ENCODE measurements at places on chromosomes 6 and 20.

DNA sequence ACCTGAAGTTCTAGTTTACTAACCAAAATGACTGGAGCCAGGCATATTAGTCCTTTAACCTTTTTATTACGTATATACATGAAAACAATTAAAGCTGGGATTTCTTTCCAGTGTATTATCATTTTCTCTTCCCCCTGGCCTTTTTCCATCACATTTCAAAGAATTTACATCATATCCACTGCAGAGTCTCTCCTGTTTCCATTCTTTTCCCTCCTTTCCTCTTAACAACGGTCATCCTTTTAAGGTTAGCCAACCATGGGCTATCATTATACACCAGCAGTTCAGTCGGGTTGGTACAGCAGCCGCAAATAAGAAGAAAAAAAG, 104.6 kb downstream of the TFAP2A start:
- DNase-seq, result no peak

GRCh38 chr6:98452685-98453084, 381.7 kb upstream of the POU3F2 start:
- no peak for DNase-seq

DNA sequence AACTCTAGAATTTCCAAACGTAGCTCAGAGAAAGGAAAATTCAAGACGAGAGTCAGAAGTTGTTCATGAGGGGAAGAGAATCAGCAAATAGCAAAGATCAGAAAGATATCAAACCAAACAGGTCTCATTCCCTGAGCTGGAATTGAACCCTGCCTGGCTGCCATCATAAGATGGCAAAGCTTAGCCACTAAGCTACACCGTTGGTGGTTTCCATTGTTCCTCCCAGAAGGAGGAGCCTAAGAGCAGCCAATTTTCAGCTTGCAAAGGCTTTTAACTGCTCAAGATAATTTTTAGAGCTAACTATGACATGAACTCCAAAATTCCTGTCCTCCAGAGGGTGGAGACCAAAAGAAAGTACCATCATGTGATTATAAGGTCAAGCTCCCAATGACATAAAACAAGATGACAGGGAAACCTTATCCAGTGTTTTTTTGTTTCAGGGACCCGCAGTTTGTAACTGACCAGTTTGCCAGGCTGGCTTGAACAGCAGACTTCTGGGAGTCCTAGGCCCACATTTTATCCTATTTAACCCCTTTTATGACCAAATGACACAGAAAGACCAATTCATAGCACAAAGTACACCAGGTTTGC, 55.9 kb downstream of the COL11A2 start:
- no peak for DNase-seq

- DNase-seq, result no peak
Observed at GRCh38 chr6:25404091-25404490, 124.9 kb downstream of the CARMIL1 start.

DNA sequence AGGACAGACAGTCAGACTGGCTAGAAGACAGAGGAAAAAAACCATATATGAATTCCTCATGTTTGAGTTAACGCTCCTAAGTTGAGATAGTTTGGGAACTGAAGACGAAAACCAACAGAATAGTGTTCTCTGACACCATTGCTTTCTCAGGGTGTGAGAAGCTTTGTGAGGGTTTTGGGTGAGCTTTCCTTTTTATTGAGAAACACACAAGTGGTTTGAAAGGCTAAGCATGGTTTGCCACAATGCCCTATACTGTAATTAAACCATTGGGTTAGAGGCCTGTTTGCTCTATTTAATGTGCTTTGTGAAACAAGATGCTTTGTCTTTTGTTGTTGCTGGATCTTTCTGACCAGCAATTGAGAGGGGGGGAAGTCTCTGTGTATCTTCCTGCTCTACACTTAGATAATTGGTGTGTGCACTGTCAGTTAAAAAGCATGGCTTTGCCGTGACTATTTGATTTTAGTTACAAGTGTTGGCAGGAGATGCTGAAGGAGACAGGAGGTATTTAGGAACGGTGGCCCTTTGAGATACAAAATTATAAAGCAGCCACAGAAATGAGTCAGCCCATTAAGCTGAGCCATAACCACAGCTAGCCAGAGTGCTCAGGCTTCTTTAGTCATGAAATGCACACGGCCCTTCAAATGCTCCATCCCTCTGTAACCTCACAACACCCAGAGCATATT, 273.0 kb upstream of the PREP start:
- DNase-seq, result no peak

DNA sequence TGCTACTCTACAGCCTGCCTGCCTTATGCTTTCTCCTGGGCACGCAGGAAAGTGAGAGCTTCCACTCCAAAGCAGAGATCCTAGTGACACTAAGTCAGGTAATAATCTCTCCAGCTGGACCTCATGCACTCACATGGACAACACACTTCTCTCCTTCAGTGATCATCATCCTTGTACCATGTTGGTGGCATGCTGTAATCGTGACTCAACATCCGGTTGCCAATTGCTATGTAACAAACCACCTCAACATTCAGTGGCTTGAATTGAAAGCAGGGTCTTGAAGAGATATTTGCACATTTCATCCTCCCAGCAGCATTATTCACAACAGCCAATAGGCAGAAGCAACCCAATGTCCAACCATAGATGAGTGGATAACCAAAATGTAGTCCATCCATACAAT, 40.3 kb upstream of the PPP1R3G start:
- DNase-seq, result no peak

DNA sequence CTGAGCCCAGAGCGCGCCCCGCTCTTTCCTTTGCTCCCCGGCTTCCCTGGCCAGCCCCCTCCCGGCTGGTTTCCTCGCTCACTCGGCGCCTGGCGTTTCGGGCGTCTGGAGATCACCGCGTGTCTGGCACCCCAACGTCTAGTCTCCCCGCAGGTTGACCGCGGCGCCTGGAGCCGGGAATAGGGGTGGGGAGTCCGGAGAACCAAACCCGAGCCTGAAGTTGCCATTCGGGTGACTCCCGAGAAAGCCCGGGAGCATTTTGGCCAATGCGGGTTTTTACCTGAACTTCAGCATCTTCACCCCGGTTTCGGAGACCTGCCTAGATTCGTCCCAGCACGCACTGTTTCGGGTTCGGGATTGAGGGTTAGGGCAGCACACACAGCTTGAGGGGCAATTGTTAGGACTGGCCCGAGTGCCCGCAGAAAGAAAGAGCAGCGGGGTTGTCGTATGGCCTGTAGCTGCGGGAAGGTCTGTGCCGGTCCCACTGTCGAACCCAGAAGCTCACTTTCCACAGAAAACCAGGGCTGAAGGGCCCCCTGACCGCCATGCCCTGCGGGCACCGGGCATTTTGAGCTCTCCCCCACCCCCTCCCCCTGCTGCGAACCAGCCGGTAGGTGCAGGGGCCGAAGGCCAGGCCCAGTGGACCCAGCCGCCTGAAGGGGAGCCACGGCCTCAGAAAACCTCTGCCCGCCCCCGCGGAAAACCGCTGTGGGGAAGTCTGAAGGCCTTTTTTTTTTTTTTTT, 2.1 kb downstream of the FOXP4 start:
- DNase-seq, result peak; percentile 67

DNA sequence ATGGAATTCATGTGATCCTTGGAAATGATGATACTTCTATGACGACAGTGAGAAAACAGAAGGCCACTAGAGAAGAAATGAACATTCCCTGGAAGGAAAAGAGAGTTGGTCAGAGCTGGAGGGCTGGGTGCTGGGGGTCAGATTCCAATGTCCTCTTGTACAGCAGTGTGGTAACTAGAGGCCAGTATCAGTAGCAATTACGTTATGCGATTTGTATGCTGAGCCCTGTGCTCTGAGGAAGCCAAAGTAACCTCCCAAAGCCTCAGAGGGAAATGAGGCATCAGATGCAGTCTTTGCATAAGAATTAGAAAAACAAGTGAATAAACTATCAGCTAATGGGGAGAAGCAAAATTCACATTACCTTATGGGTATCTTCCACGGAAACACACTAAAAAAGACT, 65.5 kb upstream of the SLC4A11 start:
- no peak for DNase-seq

DNA sequence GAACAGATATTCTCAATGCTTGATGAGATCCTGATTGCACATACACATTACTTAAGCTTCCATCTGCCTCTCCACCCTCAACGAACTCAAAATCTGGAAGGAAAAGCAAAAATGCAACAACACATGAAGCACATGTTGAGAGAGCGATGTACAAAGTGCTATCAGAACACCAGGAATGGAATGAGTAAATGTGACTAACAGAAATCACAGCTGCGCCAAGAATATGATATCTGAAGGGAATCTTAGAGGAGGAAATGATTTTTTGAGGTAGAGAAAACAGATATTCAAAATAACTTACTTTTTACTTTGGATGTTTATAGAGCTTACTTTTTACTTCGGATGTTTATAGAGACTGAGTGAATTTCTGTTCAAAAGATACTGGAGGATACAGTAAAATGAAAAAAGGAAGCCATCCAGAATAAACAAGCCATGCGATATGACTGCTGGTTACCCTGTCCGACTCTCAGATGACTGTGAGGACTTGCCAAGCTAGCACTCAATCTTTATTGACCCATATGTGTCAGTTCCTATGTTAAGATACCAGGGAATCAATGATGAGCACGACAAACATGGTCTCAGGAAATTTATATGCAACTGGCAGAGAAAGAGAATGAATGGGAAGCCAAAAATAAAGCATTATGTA, 102.0 kb downstream of the SMLR1 start:
- DNase-seq, result no peak

GRCh38 chr6:87799651-87800050, 97.6 kb upstream of the AKIRIN2 start:
- no peak for DNase-seq

DNA sequence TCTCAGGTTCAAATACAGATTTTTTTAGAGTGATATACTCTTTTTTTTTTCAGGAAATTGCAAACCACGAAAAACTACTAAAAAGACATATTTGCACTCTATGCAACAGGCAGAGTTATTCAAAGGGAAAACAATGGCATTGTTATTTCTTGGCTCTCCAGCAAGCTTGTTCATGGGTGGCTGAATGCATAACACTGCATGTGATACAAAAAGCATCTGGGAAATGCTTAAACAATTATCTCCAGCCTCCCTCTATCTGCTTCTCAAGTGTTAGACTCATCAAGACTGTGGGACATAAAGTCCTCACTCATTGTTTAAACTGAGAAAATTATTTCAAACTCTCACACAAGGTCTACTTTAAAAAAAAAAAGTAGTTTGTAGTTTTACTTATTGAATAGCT, 7.3 kb upstream of the COL12A1 start:
- no peak for DNase-seq

DNA sequence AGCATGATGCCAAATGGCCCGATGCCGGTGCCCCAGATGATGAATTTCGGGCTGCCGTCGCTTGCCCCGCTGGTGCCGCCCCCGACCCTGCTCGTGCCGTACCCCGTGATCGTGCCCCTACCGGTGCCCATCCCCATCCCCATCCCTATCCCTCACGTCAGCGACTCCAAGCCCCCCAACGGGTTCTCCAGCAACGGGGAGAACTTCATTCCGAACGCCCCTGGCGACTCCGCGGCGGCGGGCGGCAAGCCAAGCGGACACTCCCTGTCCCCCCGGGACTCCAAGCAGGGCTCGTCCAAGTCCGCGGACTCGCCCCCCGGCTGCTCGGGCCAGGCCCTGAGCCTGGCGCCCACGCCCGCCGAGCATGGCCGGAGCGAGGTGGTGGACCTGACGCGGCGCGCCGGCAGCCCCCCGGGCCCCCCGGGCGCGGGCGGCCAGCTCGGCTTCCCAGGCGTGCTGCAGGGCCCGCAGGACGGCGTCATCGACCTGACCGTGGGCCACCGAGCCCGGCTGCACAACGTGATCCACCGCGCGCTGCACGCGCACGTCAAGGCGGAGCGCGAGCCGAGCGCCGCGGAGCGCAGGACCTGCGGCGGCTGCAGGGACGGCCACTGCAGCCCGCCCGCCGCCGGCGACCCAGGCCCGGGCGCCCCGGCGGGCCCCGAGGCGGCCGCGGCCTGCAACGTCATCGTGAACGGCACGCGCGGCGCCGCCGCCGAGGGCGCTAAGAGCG, 144.6 kb downstream of the SOBP start:
- DNase-seq, result peak; percentile 40

GRCh38 chr20:44428174-44429016, 47.3 kb upstream of the TTPAL start:
- no peak for DNase-seq

- DNase-seq, result no peak
Observed at GRCh38 chr6:136191606-136192312, 58.4 kb downstream of the MTFR2 start.

GRCh38 chr6:4172368-4172767, 37.0 kb upstream of the ECI2 start:
- no peak for DNase-seq

DNA sequence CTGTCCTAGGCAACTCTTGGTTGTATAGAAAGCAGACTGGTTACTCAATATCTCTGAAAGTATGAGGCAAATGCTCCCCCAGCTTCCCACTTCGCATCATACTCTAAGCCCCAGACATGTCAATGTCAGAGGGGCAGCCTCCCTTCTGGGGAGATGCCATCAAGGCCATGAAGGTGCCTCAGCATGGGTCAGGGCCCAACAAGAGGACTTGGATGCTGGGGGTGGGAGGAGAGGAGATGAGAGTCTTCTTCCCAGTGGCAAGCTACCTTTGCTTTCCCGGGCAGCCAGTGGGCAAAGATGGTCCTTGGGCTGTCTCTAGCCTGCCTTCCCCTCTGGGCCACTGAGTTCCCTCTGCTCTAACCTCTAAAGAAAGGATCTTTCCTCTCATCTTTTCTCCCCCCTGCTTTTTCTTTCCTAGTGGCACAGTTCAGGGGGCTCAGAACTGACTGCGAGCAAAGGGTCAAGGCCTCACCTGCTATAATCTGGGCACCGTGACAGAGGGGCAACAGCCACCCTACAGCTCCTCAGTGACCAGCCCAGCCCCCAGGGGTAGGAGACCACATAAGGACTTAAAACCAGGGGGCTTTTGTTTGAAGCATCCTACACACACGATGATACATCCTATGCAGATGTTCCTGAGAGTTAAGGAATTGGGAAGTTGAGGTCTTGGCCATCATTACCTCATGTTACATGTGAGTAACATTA, 26.2 kb downstream of the MOCS1 start:
- DNase-seq, result no peak

- DNase-seq, result no peak
Observed at GRCh38 chr6:111150577-111150976, 63.3 kb downstream of the SLC16A10 start.

- no peak for DNase-seq
Observed at GRCh38 chr6:31354158-31354863, 2.7 kb downstream of the HLA-B start.

GRCh38 chr6:4677011-4677750, 99.0 kb upstream of the CDYL start:
- no peak for DNase-seq
